ENCODE measurements at places on chromosomes 11 and 22.

DNA sequence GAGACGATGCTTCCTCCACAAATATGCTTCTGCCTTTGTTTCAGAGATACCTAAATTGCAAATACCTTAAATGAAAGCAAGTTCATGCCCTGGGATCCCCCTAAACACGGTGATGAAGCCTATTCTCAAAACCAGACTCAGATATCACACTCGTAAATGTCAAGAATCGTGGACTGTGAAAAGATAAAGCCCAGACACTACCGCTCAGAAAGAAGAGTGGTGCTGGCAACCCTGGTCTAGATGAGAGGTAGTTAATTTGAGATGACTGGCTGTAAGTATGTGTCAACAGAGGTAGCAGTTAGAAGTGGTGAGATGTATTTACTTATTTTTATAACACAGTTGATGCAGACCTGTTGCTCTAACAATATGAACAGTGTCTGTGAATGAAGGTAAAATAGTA lies 2.5 kb downstream of the OVCH2 start:
- DNase-seq, result no peak

DNA sequence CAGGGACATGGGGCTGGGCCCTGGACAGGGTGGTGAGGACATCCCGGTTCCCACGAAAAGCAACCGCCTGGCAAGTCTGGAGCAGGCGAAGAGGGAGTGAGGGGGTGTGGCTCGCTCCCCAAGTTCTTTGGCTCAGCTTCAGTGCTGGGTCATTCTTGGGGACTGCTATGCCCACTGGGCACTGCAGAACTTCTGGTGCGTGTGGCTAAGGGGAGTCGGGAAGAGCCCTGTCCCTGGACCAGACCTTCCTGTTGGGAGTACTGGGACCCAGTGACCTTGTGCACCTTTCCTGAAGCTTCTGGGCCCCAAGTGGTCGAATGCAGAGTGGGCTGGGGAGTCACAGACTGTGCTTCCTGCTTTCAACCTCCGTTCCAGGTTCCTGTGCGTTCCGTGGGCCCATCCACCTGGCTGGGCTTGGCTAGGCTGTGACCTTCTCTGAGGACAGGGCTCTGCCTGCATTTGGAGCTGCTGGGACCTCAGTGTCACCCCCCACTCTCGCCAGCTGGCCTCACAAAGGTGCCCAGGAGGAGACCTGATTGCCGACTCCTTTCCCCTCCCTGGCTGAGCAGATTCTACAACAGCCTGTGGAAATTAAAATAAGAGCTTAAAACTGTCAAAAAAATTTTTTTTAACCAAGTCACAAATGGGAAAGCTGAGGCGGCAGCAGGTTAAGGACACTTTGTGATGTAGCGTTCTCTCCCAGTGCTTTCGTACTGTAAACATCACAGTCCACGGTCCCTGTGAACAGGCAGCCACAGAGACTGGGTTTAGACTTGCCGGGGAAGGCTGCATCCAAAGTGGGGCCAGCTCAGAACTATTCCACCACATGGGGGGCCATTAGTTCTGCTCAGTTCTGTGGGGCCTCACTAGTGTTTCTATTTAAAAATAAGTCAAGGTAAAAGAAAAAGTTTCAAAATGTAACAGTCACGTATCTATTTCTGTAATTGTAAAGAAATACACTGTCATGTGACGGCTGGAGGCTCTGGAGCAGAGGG lies 63.8 kb upstream of the WNT7B start:
- DNase-seq, result no peak

- DNase-seq, result peak; percentile 44
These were observed 876 bp downstream of the NFRKB start for GRCh38 chr11:129894278-129895125.

GRCh38 chr11:121356357-121356756 lies 63.8 kb downstream of the SC5D start:
- DNase-seq, result peak; percentile 25

GRCh38 chr11:108242422-108242821 lies 19.6 kb downstream of the ATM start:
- no peak for DNase-seq

DNA sequence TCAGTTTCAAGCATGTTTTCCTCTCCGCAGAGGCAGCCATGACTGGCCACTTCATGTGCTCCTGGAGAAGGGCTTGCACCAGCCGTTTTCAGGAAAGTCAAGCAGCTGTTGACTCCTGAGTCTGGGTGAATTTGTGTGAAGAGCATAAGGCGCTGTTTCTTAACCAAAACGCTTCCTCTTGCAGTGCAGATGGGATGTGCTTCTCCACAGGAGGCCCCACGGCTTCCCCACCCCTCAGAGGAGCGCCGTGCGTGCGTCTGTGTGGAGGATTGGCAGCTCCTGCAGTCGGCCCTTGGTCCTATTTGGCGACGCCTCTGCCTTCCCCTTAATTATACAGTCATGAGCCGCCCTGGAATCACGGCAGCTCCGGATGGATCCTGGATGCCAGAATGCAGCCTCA lies 54.1 kb upstream of the B3GAT1 start:
- no peak for DNase-seq

GRCh38 chr22:37231406-37232139 lies 12.5 kb downstream of the RAC2 start:
- no peak for DNase-seq

DNA sequence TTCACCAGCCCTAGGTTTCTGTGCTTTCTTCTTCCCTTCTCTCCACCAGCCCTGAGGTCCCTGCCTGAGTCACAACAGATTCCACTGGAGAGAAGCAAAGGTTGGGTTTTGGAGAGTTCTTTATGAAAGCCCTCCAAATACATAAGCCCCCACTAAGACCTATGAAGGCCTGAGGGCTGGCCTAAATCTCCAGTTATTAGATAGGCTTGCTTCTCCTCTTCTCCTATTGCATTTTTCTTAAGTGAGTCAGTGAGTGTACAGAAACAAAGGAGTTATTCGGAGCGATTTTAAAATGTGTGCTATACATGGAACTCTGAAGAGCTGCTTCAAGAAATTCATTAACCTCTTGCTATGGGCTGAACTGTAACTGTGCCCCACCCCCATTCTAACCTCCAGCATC lies 1057.3 kb downstream of the OPCML start:
- no peak for DNase-seq

- DNase-seq, result no peak
These were observed 20.8 kb downstream of the ADA2 start for GRCh38 chr22:17198170-17199002.

DNA sequence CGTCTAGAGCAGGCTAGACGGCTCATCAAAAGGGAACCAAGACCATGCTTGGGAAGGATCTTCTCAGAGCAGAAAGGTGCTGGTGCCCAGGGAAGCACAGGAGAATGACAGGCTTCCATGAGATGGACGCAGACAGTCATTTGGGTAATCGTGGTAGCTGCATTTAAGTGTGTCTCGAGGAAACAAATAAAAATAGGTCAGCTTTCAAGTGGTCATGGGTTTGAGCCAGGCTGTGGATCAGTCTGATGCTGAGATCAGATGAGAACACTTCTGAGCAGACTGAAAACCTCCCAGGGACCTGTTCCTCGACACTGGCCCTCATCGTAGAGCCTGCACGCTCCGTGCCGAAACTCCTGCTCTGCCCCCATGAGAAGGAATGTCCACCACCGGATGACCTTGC lies 4.7 kb downstream of the CARS1 start:
- no peak for DNase-seq

DNA sequence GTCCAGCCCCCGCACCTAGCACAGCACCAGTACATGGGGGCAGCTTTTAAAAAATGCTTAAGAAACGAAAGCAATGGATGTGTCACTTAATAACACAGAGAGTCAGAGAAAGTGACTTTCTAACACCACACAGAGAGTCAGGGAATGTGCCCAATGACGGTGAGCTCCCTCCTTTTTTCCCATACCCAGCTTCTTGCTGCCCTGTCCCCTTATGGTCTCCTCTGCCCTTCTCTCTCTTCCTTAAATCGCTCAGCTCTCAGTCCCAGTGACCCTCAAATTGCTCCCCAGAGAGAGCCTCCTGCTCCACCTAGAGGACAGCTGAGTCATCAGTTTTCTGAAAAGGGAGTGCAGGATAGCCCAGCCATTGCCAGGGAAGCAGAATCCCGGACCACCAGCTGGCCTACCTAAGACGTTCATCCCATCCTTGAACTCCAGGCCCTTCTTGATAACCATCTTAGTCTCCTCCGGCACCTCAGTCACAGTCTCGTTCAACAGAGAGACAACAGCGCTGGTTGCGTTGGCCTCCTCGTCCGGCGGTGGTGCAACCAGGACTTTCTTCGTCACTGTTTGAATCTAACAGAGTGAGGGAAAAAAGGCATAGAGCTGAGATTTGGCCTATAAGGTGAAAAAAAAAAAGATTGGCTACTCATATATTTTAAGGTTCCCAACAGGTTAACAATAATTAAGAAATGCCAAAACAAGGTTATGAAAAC lies 113.5 kb downstream of the SLC1A2 start:
- DNase-seq, result peak; percentile 61

DNA sequence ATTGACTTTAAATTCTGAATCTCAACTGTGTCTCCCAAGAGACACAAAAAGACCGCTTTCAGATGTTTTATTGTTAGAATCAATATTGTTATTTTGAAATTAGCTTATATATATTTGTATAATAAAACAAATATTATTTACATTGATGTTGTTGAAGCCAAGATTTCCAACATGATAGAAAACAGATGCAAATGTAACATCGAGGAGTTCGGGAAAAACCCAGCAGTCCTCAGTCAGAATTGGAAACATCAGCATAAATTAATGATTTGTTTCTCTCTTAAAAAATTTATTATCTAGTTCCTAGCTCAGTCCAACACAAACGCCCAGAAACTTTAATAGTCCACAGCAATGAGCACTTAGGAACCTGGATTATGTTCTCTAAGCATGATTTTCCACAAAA lies 1330.4 kb downstream of the TBC1D22A start:
- DNase-seq, result no peak

GRCh38 chr11:70643642-70644041 lies 245.3 kb downstream of the CTTN start:
- no peak for DNase-seq

GRCh38 chr11:35100013-35100383 lies 39.0 kb upstream of the CD44 start:
- DNase-seq, result no peak

- DNase-seq, result no peak
These were observed 113.0 kb upstream of the NAV2 start for GRCh38 chr11:19599681-19600080.

GRCh38 chr22:41833369-41834004 lies 582 bp downstream of the SREBF2 start:
- peak; percentile 54 for DNase-seq

DNA sequence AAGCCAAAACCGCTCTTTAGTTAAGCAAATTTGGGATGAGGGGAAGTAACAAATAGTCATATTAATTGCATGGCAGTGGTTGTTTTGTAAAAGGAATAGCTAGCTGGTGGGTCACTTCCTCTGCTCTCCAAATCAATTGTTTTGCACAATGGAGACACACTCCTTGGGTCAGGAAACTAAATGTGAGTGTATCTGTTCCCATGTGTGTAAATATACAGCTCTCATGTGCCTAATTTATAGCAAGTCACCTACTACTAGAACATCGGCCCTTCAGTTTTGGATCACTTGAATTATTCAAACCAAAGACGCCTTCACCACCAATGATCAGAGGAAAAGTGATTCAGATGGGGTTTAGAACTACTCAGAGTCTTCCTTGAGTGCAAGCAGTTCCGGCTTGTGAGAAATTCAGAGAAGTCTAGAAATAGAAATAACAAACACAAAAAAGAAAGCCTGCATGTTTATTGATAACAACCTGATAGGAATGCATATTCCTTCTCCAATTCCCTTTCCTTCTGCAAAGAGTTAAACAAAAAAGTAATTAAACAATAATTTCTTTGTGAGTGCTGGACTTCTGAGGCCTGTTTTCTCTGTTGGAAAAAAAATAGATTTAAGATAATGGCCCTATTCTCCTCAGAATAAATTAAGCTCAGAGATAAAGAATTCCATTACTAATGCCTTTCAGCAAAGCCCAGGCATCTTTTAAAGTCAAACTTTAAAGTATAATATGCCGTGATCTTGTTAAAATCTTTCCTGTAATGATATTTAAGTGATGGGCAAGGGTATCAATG lies 100.4 kb downstream of the KIRREL3 start:
- DNase-seq, result no peak

DNA sequence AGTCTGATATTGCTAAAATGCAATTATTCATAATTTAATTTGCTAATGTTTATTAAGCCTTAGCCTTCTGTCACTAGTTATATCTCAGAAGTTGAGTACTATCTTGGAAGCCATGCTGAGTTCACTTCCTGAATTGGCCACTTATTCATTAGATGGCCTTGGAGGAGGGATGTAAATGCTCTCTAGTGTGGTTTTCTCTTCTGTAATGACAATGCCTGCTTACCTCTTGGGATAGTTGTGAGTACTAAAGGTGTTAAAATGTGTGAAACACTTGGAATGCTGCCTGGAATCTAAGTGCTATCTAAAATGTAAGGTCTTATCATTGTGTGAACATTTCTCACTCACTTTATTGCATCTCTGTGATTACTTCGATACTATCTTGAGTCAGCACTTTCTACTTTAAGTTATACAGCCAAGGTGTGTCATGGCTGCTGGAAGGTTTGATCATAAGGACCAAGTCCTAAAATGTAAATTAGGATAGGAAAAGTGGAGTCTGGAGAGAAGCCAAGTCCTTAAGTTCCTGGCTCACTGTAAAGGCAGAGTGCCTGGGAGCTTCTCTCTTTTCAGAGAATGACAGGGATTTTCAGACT lies 12.4 kb downstream of the GLYATL2 start:
- DNase-seq, result peak; percentile 14

- DNase-seq, result no peak
These were observed 14.4 kb downstream of the DCDC1 start for GRCh38 chr11:31355131-31355530.

- peak; percentile 38 for DNase-seq
These were observed 4.4 kb downstream of the ALX4 start for GRCh38 chr11:44305470-44306051.

DNA sequence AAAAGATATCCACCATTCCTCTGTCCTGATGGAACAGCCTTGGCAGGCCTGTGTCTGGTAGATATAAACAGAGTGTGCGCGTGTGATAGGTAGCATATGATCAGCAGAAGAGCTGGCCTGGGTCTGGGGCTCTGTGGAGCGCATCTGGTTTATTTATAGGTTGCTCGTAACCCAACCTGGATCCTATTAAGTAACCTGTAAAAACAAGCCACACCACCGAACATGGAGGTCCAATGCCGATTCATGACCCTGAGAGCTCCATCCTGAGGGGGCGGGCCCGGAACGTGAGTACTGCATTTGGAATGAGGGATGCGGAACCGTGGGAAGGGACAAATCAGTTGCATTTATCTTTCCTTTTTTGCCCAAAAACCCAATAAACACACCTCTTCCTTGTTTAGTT lies 31.9 kb upstream of the APOL5 start:
- no peak for DNase-seq

GRCh38 chr22:24444251-24444650 lies 16.9 kb downstream of the ADORA2A start:
- DNase-seq, result no peak

- no peak for DNase-seq
These were observed 120.5 kb downstream of the CACNA1I start for GRCh38 chr22:39690881-39691605.

DNA sequence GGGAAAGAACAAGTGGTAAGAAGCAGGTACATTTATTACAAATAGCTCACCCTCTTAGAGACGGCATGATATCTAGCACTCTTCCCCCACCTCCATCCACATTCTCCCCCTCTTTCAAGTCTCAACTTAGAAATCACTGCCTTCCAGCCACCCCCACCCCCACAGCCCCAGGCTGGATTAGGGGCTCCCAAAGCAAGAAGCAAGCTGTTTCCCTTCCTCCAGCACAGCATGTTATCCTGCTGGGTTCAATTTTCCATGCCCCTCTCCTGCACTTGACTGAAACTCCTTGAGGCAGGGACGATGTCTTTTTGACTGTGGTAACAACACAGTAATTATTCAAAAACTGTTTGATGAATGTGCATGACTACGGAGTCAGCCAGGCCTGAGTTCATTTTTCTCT lies 350.7 kb downstream of the LARGE1 start:
- DNase-seq, result no peak

- no peak for DNase-seq
These were observed 57.9 kb upstream of the FSHB start for GRCh38 chr11:30172883-30173311.

All from hematopoietic multipotent progenitor cell treated with erythropoietin and hydrocortisone succinate and interleukin-3 and kit ligand, for 6 days (in vitro differentiated cells).